ENCODE measurements at places on chromosomes 4 and X.

DNA sequence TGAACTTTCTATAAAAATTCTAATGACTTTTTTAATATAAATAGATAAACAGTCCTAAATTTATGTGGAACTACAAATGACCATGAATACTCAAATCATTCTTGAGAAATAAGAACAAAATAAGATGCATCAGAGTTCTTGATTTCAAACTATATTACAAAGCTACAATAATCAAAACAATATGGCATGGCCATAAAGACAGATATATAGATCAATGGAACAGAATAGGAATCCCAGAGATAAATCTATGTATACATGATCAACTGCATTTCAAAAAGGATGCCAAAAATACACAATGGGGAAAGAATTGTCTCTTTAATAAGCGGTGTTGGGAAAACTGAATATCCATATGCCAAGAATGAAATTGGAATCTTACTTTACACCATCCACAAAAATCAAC lies 98.4 kb upstream of the IL15 start:
- DNase-seq: no peak

GRCh38 chrX:23885803-23886202 lies 21.9 kb downstream of the APOO start:
- DNase-seq: no peak

DNA sequence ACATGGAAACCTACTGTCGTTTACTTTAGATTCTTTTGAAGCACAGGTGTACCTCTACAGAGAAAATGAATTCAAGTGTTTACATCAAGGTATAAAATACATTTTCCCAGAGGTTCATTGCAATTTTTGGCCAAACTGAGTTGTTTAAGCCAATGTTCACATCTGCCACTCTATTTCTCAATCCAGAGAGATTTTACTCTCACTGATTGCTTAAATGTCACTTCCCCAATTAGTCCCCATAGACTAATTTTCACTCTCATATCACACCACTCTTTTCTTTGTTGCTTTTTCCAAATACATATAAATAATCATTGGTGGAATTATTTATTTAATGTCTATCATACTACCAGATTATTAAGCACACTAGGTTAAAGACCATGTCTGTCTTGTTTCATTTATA lies 271.8 kb downstream of the PPP3CA start:
- no peak for DNase-seq

- DNase-seq: no peak
Measured at GRCh38 chr4:128285085-128285997, 2.3 kb downstream of the PGRMC2 start.

DNA sequence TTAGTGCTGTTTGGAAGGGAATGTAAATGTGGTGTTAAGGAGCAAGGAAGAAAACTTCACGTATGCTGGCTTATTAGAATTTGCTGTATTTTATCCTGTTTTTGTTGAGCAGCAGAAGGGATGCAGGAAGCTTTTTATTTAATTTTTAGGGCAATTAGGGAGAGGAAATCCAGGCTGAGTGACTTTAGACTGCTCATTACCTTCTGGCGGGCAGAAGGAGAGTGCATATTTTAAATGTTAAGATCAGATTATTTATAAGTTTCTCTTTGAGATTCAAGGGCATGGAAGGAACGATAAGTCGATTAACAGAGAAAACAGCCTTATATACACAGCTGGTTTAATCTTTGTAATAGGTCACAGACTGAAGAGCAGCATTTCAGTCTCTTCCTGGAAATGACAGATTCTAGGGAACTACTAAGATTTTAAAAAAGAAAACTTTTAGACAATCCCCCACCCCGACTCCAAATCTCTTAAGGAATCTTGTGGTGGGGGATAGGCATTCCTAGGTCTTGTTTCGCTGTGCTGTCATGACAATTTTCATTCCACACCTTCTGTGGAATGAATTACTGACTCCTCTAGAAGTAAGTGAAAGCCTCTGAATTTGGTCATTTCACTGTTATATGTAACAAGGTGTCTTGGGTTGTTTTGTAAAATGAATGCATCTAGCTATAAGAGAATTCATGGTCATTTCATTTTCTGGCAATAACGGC lies 402.5 kb downstream of the RAPGEF2 start:
- DNase-seq: no peak

DNA sequence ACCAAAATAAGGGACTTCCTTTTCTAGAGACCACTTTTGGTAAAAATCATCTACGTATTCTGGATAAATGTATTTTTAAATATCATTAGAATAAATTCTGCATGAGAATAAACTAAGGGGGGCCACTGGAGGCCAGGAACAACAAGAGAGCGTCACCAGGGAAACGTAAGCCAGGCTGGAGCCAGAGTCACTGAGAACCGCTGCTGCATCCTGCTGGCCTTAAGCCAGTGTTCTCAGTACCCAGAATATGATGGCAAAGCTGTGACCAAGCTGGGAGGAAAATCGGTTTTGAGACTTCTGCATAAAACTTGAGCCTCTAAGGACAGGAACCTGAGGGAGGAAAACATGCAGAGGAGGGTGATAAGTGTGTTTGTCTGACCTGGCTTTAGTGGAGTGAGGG lies 63.0 kb upstream of the FAM9A start:
- no peak for DNase-seq

GRCh38 chrX:33129607-33130006 lies 81.7 kb downstream of the DMD start:
- DNase-seq: no peak

GRCh38 chr4:37486166-37486565 lies 200.0 kb downstream of the RELL1 start:
- DNase-seq: no peak

DNA sequence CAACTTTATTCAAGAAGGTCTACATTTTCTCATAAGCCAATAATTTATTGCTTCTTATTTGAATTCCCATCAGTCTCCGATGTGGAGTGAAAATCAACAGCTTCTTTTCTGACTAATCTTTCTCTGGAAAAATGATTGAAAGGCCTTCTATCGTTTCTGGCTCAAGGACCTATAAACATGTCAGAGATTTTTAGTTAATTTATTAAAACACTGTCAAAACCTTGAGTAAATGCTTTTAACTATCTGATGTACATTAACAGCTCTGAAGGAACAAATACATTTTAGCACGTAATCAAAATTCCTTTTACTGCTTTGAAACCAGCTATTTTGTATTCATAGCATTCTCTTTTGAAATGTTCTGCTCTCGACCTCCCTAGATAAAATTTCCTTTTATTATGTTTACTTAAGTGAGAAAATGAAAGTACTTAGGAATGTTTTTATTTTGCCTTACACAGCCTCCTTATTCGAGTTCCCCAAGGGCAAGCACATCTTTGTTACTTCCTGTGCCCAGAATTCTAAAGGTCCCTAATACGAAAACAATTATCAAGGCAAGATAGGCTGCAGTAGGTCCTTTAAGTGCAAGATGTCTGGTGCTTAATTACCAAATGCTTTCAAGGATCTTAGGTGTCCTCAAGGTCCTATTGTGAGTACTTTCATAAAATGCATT lies 3.1 kb upstream of the ZFX start:
- DNase-seq: no peak

DNA sequence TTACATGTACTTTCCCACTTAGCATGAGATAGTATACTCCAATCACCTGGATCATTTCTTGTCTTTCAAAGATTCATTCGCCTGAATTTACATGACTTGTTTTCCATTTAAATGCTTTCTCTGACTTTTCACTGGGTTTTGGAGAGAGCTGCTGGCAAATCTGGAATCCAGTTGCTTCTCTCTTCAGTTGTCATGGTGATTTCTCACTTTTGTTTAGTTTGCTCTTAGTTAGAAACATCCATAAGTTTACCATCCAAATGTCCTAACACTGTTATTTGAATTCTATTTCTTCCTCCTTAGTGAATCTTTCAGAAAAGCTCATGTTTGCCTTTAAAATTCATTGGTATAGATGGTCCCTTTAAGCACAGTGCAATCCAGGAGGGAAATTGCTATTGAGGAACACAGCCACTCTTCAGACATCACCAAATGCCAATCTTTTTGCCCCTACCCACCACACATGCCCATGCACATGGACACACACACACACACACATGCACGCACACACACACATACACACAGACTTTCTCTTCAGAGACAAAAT lies 51.7 kb downstream of the REELD1 start:
- DNase-seq: no peak

- DNase-seq: no peak
Measured at GRCh38 chr4:113607998-113608397, 153.5 kb downstream of the CAMK2D start.

GRCh38 chrX:37829721-37830120 lies 17.6 kb downstream of the DYNLT3 start:
- no peak for DNase-seq

GRCh38 chr4:86895692-86896488 lies 3.7 kb upstream of the C4orf36 start:
- peak; percentile 22 for DNase-seq

GRCh38 chrX:68942840-68943239 lies 114.0 kb downstream of the EFNB1 start:
- DNase-seq: no peak

GRCh38 chrX:74284391-74284952 lies 19.5 kb upstream of the ZCCHC13 start:
- DNase-seq: no peak

DNA sequence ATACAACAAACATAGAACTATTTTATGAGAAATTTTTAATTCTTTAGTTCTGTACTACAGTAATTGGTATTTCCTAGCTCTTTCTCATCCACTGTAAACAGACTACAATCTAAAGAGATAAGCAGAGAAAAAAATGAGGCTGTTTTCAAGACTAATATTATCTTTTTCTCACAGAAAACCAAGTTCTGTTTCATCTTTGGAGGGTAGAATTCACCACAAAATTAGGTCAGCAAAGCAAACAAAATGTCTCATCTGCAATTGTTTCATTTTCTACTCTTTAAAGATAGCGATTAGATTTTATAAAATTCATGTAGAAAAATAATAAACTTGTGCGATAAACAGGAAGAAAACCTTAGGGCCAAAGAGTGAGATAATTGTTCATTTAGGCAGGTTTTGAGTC lies 10.8 kb downstream of the APOO start:
- no peak for DNase-seq

GRCh38 chr4:174222266-174222872 lies 61.1 kb downstream of the FBXO8 start:
- no peak for DNase-seq

DNA sequence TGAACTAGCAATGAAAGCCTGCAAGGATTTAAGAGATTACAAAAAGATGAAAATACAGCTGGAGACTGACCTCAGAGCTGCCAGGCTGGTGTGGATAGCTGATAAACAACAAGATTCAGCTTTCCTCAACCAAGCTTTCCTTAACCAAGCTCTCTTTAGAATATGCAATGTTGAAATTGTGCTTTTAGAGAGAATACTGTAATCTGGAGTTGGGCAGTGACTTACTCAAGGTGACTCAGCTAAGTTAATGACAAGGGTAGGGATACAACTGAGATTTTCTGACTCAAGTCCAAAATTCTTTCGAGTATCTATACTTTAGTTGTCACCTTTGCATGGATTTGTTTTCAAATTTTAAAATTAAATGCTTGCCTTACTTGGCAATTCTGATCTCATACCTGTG lies 98.0 kb downstream of the AMMECR1 start:
- DNase-seq: no peak

- DNase-seq: no peak
Measured at GRCh38 chrX:88735835-88736234, 11.2 kb upstream of the CPXCR1 start.

GRCh38 chrX:106415276-106415895 lies 196.4 kb upstream of the RADX start:
- no peak for DNase-seq

DNA sequence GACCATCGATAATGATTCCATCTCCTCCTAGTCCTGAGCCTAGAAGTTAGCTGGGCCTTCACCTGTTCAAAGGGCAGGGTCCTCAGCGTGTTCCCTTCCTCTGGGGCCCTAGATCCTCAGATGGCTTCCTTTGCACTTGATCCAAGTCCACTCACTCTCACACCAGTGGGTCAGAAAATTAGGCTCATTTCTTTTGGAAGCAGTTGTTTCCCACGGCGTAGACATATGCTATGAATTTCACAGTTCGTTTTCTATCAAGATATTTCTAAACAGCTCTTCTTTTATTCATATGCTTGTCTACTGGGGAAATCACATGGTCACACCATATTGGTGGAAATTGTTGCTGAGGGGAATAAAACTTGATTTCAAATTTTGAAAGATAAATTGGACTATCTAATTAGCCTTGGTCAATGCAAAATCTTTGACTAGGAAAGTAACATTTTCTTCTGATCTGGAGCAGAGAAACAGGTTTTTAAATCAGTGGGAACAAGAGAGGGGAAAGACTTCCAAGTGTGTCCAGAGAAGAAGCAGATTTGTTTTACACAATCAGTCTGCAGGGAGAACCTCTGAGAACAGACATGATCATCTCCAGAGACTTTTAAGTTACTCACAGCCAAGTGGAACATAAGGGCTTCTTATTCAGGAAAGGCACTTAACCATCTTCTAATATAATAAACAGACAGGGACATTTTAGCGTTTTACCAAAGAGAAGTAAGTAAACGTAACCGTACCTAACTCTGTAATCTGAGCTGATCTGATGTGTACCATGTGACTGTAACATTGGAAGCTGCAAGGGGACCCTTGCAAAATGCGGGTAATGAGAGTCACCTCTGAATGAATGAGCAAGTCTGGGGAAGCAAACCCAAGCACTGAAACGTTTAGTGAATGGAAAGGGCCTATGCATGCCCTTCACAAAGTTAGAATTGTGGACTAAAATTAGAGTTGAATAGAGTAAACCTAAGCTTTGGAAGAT lies 455.7 kb upstream of the FAT1 start:
- DNase-seq: no peak

- DNase-seq: no peak
Measured at GRCh38 chr4:41747230-41748055, 1.1 kb downstream of the PHOX2B start.
